ENCODE measurements at places on chromosomes 1 and 21. TPM values are rescaled to one million over a fixed set of nuclear protein-coding genes. Genes with fewer than 3 reads are reported as not detected.

GRCh38 chr1:109610609-109611307 is 8.7 kb downstream of the GNAT2 start:
- DNase-seq, result no peak

GRCh38 chr1:154406886-154407197 is 1.7 kb downstream of the IL6R start:
- DNase-seq, result no peak

DNA sequence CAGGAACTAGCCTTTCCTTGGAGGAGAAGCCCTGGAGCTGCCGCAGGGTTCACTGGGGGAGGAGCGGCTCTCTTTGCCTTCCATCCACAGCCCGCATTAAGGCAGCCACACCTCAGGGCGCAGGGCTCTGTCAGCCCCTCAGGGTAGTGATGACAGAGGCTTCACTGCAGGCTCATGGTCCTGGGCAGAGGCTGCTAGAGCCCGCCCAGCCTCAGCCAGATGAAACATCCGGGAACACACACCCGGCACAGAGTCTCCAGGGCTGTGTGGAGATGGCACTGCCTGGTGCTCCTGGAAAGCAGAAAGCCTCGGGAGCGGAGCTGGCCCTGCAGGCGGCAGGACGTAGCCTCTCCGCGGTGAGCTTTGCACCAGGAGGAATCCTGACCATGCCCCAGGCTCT is 29.4 kb upstream of the PEX10 start:
- no peak for DNase-seq

- DNase-seq, result peak; percentile 85
Observed at GRCh38 chr1:207941665-207942064, 30.7 kb upstream of the CD34 start.

Gene CHRNB2
- 0.08 TPM for total RNA-seq

Gene SH2D2A
- total RNA-seq, result 0.82 TPM

Gene CCDC27
- total RNA-seq, result 0.17 TPM
